ENCODE measurements at places on chromosomes 2 and 18. TPM values are rescaled to one million over a fixed set of nuclear protein-coding genes. Genes with fewer than 3 reads are reported as not detected.

CHAC2 gene
- 1.7 TPM for total RNA-seq

GRCh38 chr2:233965032-233965603 lies 47.9 kb downstream of the TRPM8 start:
- H3K36me3 ChIP-seq = no peaks in the 10 kb centered on the region
- H3K27ac ChIP-seq = no peak overlapping the region

DNA sequence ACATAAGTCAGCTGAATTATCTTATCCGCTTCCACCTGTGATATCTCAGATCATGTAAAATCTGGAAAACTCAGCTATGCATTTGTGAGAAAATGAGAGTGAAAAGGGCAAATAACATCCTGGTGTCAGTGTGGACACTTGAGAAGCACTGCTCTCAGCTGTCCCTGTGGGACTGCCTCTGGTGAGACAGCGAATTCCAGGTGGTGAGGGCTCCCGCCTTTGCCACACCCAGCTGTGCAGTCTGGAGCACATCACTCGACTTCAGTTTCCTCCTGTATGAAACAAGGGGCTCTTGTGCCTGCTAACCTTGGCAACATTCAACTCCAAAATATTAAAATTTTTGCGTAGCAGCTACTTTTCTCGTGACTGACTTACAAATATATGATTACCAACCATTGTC lies 194.9 kb upstream of the BOD1L2 start:
- no peak overlapping the region for H3K27ac ChIP-seq
- H3K4me1 ChIP-seq = no peaks in the 10 kb centered on the region
- H3K36me3 ChIP-seq = no peaks in the 10 kb centered on the region
- no peaks in the 10 kb centered on the region for H3K27me3 ChIP-seq
- no peak overlapping the region for H3K4me3 ChIP-seq
- no peak for DNase-seq

GRCh38 chr2:171407030-171407675 lies 26.6 kb downstream of the METTL8 start:
- H3K4me3 ChIP-seq = no peak overlapping the region
- H3K27ac ChIP-seq = no peak overlapping the region
- DNase-seq = no peak
- no peaks in the 10 kb centered on the region for H3K27me3 ChIP-seq
- peaks cover 31% of the 10 kb centered on the region for H3K4me1 ChIP-seq

RASGRP3 gene
- 4.2 TPM for total RNA-seq
